ENCODE measurements at places on chromosomes 1 and 21.

GRCh38 chr1:43531107-43531905 lies 623 bp downstream of the PTPRF start:
- peak; percentile 85 for DNase-seq

GRCh38 chr1:87869567-87869966 lies 540.9 kb downstream of the LMO4 start:
- no peak for DNase-seq

- no peak for DNase-seq
Measured at GRCh38 chr1:41508290-41508689, 23.8 kb upstream of the EDN2 start.

GRCh38 chr21:36688324-36688723 lies 10.6 kb upstream of the SIM2 start:
- DNase-seq, result no peak

DNA sequence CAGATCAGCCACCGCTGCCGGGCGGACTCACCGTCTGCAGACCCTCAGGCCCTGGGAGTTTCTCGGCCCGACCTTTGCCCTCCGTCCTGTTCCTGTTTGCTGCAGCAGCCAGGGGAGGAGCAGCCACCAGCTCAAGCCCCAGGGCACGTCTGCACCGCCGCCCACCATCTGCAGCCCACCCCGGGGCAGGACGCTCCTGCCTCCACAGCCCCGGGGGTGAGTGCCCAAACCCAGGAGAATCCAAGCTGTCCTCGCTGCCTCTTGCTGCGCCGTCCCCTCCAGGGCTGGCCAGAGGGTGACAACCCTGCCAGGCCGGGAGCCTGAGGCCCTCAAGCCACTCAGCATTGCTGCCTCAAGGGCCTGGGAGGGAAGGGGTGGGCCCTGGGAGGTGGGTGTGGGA lies 1.2 kb upstream of the SLC25A34 start:
- DNase-seq, result no peak
